Activated naive CD4-positive, alpha-beta T cell treated with Interleukin-2 at 50 U/mL for 16 hours (primary cell): ENCODE measurements at places on chromosomes 16 and 17.

DNA sequence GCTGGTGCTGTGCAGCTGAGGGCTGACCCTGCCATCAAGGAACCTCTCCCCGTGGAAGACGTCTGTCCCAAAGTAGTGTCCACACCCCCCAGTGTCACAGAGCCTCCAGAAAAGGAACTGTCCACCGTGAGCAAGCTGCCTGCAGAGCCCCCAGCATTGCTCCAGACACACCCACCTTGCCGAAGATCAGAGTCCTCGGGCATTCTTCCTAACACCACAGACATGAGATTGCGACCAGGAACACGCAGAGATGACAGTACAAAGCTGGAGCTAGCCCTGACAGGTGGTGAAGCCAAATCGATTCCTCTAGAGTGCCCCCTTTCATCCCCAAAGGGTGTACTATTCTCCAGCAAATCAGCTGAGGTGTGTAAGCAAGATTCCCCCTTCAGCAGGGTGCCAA, 20.5 kb downstream of the AKAP1 start:
- no peak for DNase-seq

DNA sequence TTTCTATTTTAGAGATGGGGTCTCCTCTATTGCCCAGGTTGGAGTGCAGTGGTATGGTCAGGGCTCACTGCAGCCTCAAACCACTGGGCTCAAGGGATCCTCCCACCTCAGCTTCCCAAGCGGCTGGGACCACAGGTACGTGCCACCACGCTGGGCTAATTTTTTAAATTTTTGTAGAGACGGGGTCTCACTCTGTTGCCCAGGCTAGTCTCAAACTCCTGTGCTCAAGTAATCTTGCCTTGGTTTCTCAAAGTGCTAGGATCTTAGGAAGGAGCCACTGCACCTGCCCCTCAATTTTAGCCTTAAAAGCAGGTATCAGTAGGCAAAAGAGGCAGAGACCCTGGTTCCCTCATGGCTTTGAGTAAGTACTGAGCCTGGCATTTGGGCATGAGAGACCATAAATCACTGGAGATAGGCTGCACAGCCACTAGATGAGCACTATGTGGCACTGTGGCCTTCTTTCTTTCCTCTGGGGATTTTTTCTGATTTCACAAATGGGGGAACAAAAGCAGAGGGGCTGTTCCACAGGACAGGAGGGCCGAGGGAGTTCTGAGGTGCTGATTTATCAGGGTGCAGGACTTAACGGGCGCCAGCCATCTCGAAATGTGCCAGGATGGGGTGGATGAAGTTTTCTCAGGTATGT, 82.2 kb downstream of the PLXDC1 start:
- no peak for DNase-seq

DNA sequence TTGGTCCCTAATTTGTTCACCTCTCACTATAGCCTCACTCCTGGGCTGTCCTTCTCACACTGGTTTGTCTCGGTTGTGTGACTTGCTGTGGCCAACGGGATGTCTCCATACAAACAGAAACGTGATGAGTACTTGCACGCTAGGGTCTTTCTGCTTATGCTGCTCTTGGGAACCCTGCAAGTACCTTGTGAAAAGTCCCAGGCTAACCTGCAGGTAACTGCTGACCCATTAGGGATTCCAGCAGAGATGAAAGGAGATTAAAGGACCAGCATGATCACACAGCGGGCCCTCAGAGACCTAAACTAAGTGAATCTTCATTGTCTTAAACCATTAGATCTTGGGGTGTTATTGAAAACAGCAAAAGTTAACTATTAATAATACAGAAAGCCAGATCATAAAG, 562.8 kb upstream of the GOT2 start:
- DNase-seq = no peak

- no peak for DNase-seq
Measured at GRCh38 chr17:67200727-67201301, 44.2 kb downstream of the HELZ start.

DNA sequence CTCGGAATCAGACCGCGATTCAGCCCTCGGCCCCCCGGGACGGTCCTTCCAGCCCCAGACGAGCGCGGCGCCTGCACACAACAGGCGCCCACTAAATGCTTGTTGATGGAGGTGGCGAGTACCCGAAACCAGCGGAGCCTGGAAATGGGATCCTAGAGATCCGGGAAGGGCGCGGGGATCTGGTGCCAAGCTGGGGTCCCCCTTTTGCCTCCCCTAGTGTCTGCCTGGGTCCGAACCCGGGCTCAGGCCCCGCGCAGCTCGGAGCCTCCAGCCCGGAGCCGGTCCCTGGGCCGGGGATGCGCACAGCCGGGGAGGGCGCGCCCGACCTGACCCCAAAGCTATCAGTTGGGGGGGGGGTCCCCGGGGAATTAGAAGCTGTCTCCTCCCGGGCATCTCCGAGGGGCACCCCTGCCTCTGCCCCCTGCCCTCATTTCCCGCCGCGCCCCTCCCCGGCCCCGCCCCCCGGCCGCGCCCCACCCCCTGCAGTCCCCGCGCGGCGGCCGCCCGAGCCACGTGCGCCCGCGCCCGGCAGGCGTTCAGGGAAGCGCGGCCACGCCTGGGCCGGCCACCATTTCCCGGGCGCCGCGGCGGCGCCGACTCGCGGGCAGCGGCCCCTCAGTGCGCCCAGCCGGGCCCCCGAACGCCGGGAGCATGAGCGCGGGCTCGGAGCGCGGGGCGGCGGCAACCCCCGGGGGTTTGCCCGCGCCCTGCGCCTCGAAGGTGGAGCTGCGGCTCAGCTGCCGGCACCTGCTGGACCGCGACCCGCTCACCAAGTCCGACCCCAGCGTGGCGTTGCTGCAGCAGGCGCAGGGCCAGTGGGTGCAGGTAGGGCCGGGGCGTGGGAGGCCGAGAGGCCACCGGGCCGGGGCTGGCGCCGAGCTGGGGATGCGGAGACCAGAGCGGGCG, at the start of gene CPNE7:
TSS of gene CPNE7 (plus strand) at position 512 of the 906 bp plus-strand sequence. CDS start at position 652, 140 bp downstream.
- DNase-seq = peak; percentile 16

DNA sequence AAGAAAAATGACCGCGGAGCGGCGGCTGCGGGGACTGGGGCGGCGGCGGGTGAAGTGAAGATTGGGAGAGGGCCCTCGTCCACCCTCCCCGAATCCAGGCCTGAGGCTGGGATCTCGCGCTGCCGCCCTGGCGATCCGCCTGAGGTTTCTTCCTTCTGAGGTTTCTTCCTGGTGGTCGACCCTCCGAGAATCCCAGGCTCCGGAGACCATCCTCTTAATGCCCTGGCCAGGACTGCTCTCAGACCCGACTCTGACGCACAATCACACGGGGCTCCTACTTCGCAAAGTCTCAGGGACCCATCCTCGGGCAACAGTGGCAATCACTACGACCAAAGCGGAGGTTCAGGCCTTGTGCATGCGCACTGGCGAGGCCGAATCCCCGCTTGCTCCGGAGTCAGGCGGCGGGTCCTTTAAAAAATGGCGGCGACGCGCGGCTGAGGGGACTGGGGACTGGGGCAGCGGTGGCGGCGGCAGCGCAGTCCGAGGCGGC, 18.0 kb upstream of the KCNJ18 start:
- DNase-seq = no peak

- peak; percentile 74 for DNase-seq
Measured at GRCh38 chr16:3129137-3130131, 5.4 kb upstream of the ZNF213 start.

DNA sequence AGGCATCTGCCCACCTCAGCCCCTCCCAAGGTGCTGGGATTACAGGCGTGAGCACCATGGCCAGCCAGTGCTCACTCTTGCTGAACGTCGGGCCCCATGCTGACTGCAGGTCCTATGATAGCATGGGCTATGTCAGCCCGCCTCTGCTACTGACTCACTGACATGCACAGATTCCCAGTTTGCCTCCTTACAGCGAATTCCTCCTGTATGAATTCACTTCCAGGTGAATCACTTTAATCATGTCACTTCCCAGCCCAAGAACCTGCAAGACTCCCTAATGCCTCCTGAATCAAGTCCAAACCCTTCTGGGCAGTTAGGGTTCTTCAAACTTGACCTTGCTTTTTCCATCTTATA, 16.1 kb upstream of the UBTF start:
- no peak for DNase-seq

- no peak for DNase-seq
Measured at GRCh38 chr17:51351890-51352289, 91.5 kb downstream of the UTP18 start.

DNA sequence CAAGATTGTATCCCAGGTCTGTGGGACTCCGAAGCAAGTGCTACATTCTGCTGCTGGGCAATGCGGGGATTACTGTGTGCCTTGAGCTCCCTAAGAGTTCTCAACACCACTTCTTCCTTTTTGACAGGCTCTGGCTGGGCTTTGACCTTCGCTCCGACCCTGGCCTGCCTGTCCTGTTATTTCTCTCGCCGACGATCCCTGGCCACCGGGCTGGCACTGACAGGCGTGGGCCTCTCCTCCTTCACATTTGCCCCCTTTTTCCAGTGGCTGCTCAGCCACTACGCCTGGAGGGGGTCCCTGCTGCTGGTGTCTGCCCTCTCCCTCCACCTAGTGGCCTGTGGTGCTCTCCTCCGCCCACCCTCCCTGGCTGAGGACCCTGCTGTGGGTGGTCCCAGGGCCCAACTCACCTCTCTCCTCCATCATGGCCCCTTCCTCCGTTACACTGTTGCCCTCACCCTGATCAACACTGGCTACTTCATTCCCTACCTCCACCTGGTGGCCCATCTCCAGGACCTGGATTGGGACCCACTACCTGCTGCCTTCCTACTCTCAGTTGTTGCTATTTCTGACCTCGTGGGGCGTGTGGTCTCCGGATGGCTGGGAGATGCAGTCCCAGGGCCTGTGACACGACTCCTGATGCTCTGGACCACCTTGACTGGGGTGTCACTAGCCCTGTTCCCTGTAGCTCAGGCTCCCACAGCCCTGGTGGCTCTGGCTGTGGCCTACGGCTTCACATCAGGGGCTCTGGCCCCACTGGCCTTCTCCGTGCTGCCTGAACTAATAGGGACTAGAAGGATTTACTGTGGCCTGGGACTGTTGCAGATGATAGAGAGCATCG, 2.4 kb downstream of the SLC16A13 start:
- DNase-seq = no peak

- no peak for DNase-seq
Measured at GRCh38 chr17:34519282-34519681, 60.1 kb upstream of the TMEM132E start.

DNA sequence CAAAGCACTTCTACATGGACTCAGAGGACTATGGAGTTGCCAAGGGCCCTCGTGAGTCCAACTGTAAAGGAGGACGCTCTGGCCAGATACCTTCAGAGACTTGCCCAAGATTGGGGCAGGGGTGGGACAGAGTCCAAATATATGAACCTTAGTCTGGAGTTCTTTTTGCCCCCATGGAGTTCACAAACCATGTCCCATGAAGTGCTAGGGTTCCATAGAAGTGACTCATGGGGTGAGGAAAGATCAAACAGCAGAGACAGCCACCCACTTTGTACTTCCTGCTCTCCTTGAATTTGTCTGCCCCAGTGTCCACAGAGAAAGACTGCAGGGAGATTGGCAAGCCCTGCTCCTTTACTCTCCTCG, 29.0 kb downstream of the SRL start:
- DNase-seq = no peak

DNA sequence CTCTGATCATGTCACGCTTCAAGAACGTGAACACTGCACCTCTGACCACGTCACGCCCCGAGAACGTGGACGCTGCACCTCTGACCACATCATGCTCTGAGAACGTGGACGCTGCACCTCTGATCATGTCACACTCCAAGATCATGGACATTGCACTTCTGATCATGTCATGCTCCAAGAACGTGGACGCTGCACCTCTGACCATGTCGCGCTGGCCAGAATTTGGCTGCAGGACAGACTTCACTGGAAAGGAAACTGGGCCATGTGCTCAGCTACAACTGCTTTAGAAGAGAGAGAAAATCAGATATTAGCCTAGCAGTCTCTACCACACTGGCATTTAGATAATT, 182.7 kb downstream of the RPTOR start:
- DNase-seq = no peak

DNA sequence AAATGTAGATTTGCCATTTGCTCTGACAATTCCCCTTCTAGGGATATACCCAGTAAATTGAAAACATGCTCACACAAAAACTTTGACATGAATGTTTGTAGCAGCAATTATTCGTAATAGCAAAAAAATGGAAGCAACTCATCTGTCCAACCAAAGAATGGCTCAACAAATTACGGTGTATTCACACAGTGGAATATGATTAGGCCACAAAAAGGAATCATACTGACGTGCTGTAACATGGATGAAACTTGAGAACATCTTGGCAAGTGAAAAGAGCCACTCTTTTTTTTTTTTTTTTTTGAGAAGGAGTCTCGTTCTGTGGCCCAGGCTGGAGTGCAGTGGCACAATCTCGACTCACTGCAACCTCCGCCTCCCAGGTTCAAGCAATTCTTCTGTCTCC, 24.1 kb upstream of the SPNS3 start:
- no peak for DNase-seq

- peak; percentile 37 for DNase-seq
Measured at GRCh38 chr17:78358538-78359320, 1.1 kb downstream of the SOCS3 start.

- DNase-seq = no peak
Measured at GRCh38 chr16:83343935-83344366, 463.8 kb upstream of the HSBP1 start.

DNA sequence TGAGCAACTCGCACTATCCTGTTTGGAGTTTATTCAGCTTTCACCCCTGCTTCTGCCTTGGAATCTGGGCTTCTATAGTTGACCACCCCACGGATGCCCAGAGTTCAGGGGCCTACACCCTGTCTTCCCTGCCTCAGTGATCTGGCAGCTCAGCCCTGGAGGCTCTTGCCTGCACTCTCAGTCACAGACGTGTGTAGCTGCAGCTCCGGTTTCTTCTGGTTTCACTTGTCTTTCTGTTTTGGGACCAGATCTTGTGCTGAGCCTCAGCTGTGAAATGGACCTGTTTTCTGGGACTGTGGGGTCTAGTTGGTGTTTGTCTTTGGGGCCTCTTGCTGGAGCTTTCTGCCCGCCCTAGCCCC, 5.8 kb downstream of the GPT2 start:
- no peak for DNase-seq

- no peak for DNase-seq
Measured at GRCh38 chr17:27491713-27492190, 35.5 kb downstream of the KSR1 start.

DNA sequence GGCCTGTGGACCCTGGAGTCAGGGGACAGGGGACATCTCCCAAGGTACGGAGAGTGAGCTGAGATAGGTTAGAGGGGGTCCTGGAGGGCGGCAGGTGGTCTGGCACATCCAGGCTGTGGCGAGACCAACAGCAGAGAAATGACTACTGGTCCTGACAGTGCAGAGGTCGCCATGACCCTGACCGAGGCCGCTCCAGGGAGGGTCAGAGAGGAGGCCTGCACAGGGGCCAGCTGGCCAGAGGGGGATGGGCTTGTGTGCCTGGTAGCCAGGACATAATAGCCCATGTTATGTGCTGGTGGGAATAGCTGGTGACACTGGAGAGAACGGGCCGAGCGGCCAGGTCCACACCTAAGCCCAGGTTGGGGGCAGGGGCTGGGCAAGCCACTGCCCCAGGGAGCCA, 40.6 kb upstream of the ZC3H18 start:
- no peak for DNase-seq
